ENCODE measurements at places on chromosomes 5 and 9. TPM values are rescaled to one million over a fixed set of nuclear protein-coding genes. Genes with fewer than 3 reads are reported as not detected.

- no peak for DNase-seq
Observed at GRCh38 chr9:91783411-91783810, 166.6 kb downstream of the ROR2 start.

DNA sequence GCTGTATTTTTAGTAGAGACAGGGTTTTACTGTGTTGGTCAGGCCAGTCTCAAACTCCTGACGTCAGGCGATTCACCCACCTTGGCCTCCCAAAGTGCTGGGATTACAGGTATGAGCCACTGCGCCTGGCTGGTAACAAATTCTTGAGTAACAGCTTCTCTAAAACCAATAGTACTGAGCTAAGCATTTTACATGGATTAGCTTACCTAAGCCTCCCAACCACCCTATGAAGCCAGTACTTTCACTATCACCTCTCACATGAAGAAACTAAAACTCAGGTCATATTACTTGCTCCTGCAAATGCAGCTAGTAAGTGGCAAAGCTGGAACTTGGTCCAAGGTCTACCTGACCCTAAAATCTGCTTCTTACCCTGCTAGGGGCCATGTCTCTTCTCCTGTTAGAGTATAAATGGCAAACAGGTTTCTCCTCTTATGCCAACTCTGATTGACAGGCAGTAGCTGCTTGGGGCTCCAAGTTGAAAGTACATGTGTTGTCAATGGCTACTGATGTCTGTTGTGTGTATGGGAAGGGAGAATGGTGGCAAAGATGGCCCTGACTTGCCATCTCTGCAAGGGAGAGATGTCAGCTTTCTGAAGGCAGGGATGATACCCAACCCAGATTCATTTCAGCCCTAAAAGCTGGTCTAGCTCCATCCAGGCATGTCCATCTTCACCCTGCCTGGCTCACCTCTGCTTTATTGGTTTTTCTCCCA lies 4.0 kb downstream of the PHF19 start:
- no peak for DNase-seq

DNA sequence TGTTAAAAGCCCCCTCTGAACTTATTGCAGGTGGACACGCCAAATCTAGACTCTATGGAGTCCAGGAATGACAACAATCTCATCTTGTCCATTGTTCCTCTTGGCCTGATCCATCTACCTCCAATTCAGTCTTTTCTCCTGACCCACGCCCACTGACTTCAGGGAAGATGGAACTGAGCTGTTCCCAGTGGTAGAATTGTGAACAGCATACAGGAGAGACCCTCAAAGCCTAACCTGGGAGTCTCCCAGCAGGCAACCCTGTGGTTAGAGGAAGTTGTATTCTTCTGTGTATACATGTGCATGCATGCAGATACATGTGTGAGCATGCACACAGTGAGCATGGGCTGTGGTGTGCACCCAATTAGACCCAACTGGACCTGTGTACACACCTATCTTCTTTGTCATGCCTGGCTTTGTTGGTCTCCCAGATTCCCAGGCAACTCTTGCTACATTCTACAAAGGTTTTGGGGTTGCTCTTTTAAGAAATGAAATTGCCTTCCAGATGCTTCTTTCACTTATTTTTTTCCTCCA lies 286.0 kb downstream of the ZSWIM6 start:
- no peak for DNase-seq

DNA sequence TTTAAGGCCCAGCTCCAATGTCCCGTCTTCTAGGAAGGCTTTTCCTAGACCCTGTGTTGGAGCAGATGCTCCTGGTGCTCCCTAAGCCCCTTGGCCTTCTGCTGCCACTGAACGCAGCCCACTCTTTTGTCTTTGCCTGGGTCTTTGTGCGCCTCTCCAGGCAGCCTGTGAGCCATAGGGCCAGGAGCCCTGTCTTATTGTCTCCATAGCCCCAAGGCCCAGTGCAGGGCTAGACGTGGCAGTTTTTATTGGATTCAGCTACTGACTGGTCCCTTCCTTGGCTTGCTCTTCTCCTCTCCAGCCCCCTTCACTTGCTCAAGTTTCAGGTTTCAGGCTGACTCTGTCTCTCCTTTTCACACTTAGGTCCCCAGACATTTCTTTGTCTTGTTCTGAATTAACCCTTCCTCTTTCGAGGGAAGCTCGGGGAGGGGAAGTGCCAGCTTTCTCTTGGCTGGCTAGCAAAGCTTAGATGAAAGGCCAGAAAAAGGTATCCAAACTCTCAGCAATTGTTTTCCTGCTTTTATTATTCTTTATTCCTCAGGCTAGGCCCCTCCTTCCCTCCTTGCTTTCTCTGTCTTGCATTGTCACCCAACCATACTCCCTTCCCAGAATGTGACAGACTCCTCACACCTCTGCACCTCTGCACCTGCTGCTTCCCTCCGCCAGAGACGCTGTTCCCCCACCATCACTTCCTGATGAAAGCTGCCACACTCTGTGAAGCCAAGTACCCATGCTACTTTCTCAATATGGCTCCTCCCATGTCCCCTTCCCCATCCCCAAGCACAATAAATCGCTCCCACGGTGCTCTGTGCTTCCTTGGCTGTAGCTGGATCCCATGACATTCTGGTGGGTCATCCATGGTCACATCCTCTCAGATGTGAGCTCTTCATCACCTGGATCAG lies 101.6 kb upstream of the CPEB4 start:
- DNase-seq: no peak

GRCh38 chr5:149172709-149173505 lies 31.6 kb downstream of the ABLIM3 start:
- no peak for DNase-seq

FABP6 gene
- total RNA-seq: 1.2 TPM

GRCh38 chr5:2917524-2917923 lies 166.0 kb upstream of the IRX2 start:
- no peak for DNase-seq

ARL14EPL gene
- total RNA-seq: not detected

WWC1 gene
- 1.1 TPM for total RNA-seq

DNA sequence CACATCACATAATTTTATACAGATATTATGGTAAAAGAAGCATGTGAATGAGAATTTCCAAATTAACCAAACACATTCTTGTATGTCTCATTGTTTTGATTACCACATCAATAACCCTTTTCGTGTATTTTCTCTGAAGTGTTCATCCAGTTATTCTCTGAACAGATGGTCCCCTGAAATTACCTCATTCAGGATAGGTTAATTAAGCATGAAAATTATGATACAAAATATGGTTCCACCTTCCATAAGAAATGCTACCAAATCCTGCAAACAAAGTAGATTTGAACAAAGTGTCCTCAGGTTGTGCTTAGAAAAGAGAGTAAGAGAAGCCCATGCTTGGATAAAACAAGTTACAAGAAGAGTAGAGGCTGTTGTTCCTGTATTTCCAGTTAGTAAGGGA lies 83.1 kb upstream of the LMNB1 start:
- DNase-seq: no peak

- DNase-seq: no peak
Observed at GRCh38 chr5:43967165-43967564, 364.2 kb downstream of the NNT start.

GRCh38 chr5:160450164-160450932 lies 28.7 kb downstream of the PTTG1 start:
- no peak for DNase-seq

C9orf40 gene
- 3.9 TPM for total RNA-seq

- no peak for DNase-seq
Observed at GRCh38 chr5:40490464-40491111, 189.1 kb upstream of the PTGER4 start.

NR4A3 gene
- 0.18 TPM for total RNA-seq

- no peak for DNase-seq
Observed at GRCh38 chr5:41281215-41281810, 68.0 kb upstream of the C6 start.

DNA sequence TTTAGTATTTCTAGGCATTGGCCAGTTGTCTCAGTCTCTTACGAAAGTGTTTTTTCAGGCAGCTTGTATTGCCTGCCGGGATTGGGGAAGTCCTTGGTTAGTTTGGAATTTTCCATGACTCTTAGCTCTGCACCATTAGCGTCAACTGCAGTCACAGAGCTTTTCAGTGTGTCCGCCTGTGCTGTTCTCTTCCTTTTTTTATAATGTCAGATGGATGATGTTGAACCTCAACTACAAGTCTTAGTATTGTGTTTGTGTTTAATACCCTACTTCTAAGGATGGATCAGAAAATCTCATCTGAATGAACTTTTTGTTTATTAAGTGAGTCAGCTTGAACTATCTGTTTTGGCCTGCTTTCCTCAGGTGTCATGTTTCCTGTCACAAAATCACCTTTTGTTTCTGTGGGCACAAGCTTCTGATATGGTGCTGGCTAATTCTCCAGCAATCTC lies 33.1 kb downstream of the ATP6V0E1 start:
- peak; percentile 7 for DNase-seq

- no peak for DNase-seq
Observed at GRCh38 chr5:169164481-169164925, 136.4 kb downstream of the SLIT3 start.

MYOZ3 gene
- 12.0 TPM for total RNA-seq

ACTBL2 gene
- not detected for total RNA-seq

PCDHB16 gene
- 10.9 TPM for total RNA-seq

DNA sequence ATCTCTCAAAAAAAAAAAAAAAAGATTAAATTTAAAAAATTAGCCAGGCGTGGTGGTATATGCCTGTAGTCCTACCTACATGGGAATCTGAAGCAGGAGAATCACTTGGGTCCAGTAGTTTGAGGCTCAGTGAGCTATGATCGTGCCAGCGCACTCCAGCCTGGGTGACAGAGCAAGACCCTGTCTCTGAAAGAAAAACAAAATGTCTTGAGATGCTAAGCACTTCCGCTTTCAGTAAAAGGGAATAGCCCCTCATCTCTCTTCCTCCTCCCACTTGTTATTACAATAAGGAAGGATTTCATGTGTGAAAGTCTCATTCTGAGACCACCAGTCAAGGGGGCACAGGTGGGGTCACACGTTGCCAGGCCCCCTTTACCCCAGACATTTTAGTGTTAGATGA lies 79.4 kb downstream of the GOLPH3 start:
- no peak for DNase-seq

DNA sequence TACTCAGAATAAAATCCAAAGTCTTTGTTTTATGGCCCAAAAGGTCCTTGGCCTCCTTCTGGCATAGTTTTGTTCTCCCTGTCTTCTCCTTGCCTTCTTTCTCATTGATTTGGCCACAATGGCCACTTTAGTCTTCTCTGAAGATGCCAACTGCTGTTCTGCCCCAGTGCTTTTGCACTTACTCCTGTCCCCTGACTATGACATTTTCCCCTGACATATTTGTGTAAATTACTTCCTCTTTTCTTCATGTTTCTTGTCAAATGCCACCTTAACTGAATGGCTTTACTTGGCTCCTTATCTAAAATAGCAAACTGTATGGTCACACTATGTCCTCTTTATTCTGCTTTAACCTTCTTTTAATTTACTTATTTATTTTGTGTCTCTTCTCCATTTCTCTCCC lies 484.7 kb upstream of the ARRDC3 start:
- DNase-seq: no peak

SRD5A1 gene
- 21.6 TPM for total RNA-seq

RNF183 gene
- total RNA-seq: not detected

BARHL1 gene
- total RNA-seq: 2.4 TPM

DNA sequence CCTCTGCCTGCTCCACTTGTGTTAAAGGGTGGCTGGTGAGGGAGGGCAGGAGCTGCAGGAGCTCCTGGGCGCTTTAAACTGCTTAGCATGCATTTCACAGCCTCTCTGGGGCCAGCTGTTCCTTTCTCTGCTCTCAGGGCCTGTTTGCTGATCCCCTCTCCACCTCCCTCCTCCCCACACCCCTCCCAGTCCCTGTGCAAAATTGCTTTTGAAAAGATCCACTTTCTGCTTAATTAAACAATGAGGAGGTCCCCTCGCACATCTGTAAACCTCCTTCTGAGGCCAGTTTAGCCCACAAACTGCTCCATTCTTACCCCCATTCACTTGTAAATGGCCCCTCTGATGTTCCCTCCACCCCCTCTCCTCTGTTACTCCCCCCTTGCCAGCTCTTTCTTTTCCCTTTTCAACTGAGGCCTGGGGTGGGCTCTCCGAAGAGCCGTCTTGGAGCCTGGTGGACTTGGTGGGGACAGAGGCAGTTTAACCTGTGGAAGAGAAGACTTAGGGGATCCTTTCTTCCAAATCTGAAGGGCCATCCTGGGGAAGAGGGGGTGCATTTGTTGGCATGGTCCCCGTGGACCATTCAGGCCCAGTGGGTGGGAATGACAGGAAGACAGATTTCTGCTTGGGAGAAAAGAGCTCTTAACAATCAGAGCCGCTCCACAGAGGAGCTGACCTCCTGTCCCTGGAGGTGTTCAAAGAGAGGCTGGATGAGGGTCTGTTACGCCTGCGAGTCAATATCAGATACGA lies 12.0 kb downstream of the URM1 start:
- DNase-seq: no peak

- DNase-seq: no peak
Observed at GRCh38 chr5:116437922-116438578, 136.6 kb downstream of the SEMA6A start.

OMD gene
- not detected for total RNA-seq

DNA sequence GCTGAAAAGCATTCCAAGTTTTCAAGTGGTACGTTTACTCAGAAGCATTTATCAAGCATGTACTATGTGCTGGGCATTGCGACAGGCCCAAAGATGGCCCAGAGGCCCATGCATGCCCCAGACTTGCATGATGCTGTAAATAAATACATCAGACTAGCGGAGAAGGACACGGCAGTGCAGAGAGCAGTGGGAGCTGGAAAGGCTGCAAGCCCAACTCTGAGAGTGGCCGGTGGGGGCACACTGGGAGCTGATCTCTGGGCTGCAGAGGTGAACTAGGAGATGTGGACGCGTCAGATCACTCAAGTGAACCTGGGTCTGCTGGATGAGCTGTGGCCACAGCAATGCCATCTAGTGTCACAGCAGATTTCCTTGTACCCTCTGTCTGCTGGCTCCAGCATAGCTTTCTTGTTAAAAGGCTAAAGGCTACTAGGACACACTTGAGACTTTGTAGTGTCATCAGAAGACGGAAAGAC lies 246.9 kb downstream of the FANCC start:
- DNase-seq: no peak

DNA sequence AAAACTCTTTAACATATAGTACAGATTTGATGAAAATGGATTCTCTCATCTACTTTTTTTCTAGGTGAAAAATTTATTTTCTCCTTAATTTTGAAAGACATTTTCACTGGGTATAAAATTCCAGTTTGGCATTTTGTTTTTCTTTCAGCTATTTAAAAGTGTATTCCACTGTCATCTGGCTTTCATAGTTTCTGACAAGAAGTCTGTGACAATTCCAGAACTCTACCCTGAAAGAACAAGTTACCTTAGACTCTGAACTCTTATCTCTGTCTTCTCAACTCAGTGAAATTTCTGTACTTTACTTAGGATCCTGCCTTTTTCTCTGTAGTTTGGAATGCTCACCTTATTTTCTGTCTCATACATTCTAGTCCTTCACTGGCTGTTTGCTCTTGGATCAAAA lies 161.7 kb downstream of the RANBP17 start:
- DNase-seq: no peak

- DNase-seq: no peak
Observed at GRCh38 chr5:991472-992267, 16.9 kb upstream of the NKD2 start.

DNA sequence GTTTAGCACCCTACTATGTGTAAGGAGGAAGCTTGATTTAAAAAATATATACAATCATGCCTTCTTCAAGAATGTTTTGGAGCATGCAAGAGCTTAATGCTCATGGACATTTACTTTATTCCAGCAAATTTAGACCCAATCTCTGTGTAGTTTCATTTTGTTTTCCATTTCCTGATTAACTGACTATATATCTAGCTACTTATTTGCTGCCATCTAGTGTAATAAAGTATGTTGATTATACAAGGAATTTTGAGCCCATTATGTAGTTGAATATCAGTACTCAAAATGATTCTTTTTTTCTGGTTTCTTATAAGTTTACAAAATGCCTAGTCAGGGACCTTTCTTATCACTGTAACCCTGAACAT lies 100.0 kb upstream of the CCDC152 start:
- no peak for DNase-seq

Data from endothelial cell (in vitro differentiated cells).